Activated CD4-positive, alpha-beta memory T cell treated with anti-CD3 and anti-CD28 coated beads, Interleukin-2, amount 10 ng/mL, durations not matched to agents 7 days and 5 days (primary cell): ENCODE measurements at places on chromosomes 13 and 19. TPM values are rescaled to one million over a fixed set of nuclear protein-coding genes. Genes with fewer than 3 reads are reported as not detected.

DNA sequence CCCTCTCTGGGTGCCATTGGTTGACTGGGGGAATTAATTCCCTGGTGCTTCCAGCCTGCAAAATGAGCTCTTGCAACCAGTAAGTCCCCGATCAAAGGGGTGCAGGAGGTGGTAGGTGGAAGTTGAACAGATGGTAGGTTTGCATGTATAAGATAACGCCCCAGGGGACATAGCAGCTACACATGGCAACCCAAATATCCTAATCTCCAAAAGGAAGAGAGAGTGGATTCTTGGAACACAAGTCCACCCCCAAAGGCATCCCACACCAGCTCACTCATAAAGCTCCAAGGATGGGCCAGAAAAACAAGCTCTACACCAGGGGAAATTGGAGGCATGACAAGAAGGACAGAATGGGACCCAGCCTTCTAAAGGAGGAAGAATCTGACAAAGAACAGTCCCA, 4.8 kb downstream of the CD209 start:
- DNase-seq = no peak

GRCh38 chr19:40726279-40726678, 9.4 kb downstream of the ITPKC start:
- DNase-seq = no peak

DNA sequence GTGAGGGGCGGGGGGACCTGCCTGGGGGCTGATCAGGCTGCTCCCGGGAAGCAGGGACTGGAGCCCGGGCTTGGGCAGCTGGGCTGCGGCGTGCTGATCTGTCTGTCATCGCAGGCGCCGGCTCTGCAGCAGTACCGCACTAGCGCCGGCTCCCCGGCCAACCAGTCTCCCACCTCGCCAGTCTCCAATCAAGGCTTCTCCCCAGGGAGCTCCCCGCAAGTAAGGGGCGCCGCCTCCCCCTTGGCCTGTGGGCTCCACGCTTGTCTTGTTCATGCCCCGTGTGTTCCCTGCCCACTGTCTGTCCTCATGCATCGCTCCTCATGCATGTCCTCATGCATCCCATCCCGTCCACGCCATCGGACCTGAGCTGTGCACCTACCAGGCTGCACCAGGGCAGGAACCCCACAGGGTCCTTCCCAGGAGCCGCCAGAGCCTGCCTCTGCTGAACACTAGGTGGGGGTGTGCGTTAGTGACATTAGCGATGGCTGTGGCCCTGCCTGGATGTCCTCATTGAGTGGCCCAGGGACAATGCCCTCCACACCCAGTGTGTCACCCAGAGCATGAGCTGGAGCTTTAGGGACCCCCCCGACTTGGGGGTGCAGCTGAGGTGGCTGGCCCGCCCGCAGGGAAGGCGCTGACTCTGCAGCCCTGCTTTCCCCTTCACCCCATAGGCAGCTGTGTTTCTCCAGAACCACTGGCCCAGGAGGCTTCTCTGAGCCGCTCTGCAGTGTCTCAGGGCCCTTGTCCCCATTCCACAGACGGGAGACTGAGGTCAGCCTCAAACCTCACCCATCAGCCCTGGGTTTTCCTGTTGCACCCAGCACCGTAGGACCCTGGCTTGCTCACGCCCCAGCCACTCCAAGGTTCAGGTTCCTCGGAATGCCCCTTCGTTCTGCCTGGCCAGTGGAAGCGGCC, 19.5 kb downstream of the COMP start:
- DNase-seq = no peak

- no peak for DNase-seq
Observed at GRCh38 chr13:83065108-83065507, 817.2 kb downstream of the SLITRK1 start.

DNA sequence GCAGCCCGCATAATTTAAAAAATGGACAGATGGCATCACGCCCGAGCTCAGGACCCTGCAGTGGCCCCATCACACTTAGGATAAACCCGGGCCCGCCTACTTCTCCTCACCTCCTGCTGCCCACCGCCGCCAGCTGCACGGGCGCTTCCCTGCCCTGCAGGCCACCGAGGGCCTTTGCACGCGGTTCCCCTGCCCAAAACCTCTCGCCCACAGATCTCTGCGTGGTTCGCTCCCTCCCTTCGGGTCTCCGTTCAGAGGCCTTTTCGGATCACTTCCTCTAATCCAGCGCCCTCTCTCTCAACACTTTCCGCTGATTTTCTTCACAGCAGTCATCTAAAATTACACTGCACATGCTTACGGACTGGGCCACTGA, 1.8 kb downstream of the SHISA7 start:
- DNase-seq = no peak

- DNase-seq = no peak
Observed at GRCh38 chr19:29967623-29968022, 25.6 kb downstream of the URI1 start.

Gene RASAL3
- 179 TPM for total RNA-seq

Gene NLRP5
- not detected for total RNA-seq

Gene ILF3
- 324 TPM for total RNA-seq
